HCT116 (cell line): ENCODE measurements at places on chromosomes 13 and 19. TPM values are rescaled to one million over a fixed set of nuclear protein-coding genes. Genes with fewer than 3 reads are reported as not detected.

Gene OR7C1
- total RNA-seq = not detected

Gene GDF15
- 425 TPM for total RNA-seq

Gene PTPRH
- total RNA-seq = 15.9 TPM

Gene ABHD17A
- 68.2 TPM for total RNA-seq

Gene SLC25A42
- 10.2 TPM for total RNA-seq

Gene SPIB
- 0.96 TPM for total RNA-seq

Gene S1PR4
- total RNA-seq = 0.71 TPM

Gene NCAN
- 0.07 TPM for total RNA-seq

Gene NAPSA
- total RNA-seq = 4.4 TPM

Gene GAS6
- 49.4 TPM for total RNA-seq

Gene TNNI3
- total RNA-seq = 42.1 TPM

Gene URAD
- total RNA-seq = not detected

Gene JSRP1
- 0.30 TPM for total RNA-seq

Gene FBN3
- total RNA-seq = 6.6 TPM

Gene PLPP2
- 128 TPM for total RNA-seq

Gene PSG7
- total RNA-seq = not detected

Gene ZNF177
- 1.2 TPM for total RNA-seq

Gene RASAL3
- 0.57 TPM for total RNA-seq

Gene LRRC4B
- 0.89 TPM for total RNA-seq
